ENCODE measurements at places on chromosomes 6 and 20. TPM values are rescaled to one million over a fixed set of nuclear protein-coding genes. Genes with fewer than 3 reads are reported as not detected.

- no peaks in the 10 kb centered on the region for H3K36me3 ChIP-seq
- H3K27me3 ChIP-seq = no peaks in the 10 kb centered on the region
- no peak for DNase-seq
- no peak overlapping the region for H3K4me3 ChIP-seq
Measured at GRCh38 chr20:8082025-8082424, 50.0 kb upstream of the PLCB1 start.

- H3K4me3 ChIP-seq = no peak overlapping the region
- H3K27me3 ChIP-seq = no peaks in the 10 kb centered on the region
- no peaks in the 10 kb centered on the region for H3K36me3 ChIP-seq
- DNase-seq = no peak
Measured at GRCh38 chr20:53055367-53056067, 83.4 kb downstream of the TSHZ2 start.

GRCh38 chr6:13953061-13953705 is 28.4 kb downstream of the RNF182 start:
- H3K4me3 ChIP-seq = no peak overlapping the region
- no peaks in the 10 kb centered on the region for H3K36me3 ChIP-seq
- no peaks in the 10 kb centered on the region for H3K27me3 ChIP-seq
- no peak overlapping the region for H3K27ac ChIP-seq
- DNase-seq = no peak

GRCh38 chr20:54843431-54843830 is 368.0 kb downstream of the DOK5 start:
- DNase-seq = no peak
- no peaks in the 10 kb centered on the region for H3K4me1 ChIP-seq
- no peak overlapping the region for H3K4me3 ChIP-seq
- H3K27ac ChIP-seq = no peak overlapping the region
- no peaks in the 10 kb centered on the region for H3K27me3 ChIP-seq

- no peak overlapping the region for H3K4me3 ChIP-seq
- H3K27ac ChIP-seq = no peak overlapping the region
- no peaks in the 10 kb centered on the region for H3K36me3 ChIP-seq
- DNase-seq = no peak
- no peaks in the 10 kb centered on the region for H3K27me3 ChIP-seq
Measured at GRCh38 chr6:14738933-14739332, 506.9 kb upstream of the JARID2 start.

GRCh38 chr20:46607849-46608497 is 43.3 kb downstream of the SLC13A3 start:
- no peaks in the 10 kb centered on the region for H3K36me3 ChIP-seq
- H3K27me3 ChIP-seq = no peaks in the 10 kb centered on the region

PRR18 gene
- total RNA-seq = not detected

CD40 gene
- 14.5 TPM for total RNA-seq
